ENCODE measurements at places on chromosomes 12 and 14. TPM values are rescaled to one million over a fixed set of nuclear protein-coding genes. Genes with fewer than 3 reads are reported as not detected.
A peak's percentile ranks its signal among the peaks of the same experiment; 100 is the strongest.

GRCh38 chr14:32697114-32697513 lies 241.6 kb upstream of the NPAS3 start:
- no peak for DNase-seq

VRTN gene
- not detected for total RNA-seq

DNA sequence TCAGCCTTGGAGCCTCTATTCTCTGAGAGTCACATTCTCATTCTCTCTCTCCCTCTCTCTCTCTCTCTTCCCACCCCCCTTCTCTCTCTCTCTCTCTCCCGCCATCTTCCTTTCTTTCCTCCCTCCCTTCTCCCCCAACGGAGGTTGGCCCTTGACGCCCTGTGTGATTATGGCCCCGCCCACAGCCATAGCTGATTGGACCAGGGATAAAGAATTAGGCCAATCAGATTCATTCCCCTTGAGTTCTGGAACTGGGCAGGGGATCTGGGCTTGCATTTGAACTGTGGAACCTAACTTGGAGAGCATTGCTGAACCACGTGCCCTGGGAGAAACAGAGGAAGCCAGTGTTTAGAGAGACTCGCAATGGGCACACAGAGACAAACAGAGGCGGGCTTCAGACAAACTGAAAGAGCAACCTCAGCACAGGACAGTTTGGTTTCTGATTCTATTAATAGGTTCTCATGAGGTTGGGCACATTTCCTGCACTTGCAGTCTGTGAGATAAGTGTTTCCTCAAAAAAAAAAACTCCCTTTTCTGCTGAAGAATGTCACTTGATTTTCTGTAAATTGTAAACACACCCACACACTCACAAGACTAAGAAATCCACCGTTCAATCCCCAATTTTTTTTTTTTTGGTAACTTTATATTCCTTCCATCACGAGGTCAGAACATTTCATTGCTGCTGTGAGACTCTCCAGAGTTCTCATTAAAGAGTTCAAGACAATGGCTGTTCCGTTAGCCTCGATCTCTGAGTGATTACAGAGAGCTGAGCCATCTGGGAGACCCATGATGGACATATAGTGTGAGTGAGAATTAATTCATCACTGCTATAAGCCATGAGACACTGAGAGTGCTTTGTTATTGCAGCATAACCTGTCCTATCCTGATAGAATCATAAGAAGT lies 3.5 kb upstream of the P2RX7 start:
- peak; percentile 69 for DNase-seq

GRCh38 chr12:106913456-106913855 lies 42.3 kb upstream of the TMEM263 start:
- no peak for DNase-seq

DNA sequence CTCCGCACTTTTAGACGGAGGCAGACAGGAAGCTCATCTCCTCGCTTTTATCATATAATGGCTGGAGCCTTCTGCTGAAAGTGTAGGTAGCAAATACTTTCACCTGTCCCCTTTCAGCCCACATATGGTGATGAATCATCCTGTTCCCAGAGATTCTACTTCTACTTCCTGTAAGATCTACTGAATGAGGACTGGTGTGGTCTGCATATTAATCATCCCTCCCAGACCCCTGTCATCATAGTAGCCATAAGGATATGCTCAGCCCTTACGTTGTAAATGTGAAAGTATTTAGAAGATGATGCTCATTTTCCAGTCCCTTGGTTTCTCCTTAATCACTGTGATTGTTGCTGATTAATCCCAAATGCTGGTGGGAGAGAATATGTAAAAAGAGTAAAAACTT lies 268.2 kb upstream of the GRIP1 start:
- no peak for DNase-seq

DNA sequence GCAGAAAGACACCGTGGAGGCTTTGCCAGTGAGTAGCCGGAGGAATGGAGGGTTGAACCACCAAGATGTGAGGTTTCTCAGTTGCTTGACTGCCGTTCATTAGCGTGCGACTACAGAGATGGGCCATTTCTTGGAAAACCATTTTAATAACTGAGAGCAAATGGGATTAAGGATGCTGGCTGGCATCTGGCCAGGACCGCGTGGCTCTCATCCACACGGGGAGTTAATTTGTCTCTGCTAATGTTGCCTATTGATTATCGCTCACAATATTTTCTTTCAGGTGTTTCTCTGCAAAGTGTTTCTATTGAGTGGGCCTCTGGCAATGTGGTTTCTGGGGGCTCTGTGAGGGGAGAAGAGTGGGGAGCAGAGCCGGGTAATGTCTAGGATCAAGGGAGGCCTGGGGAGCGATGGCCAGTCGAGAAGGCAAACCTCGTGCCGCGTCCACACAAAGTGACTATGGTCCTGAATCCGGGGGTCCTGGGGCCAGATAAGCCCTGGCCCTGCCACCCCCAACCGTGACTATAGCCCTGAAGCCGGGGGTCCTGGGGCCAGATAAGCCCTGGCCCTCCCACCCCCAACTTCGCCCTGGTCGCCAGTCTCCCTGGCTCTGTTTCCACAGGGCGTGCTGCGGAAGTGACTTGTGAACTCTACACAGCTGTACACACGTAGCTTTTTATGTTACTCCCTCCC lies 110.6 kb downstream of the PRMT8 start:
- no peak for DNase-seq

DNA sequence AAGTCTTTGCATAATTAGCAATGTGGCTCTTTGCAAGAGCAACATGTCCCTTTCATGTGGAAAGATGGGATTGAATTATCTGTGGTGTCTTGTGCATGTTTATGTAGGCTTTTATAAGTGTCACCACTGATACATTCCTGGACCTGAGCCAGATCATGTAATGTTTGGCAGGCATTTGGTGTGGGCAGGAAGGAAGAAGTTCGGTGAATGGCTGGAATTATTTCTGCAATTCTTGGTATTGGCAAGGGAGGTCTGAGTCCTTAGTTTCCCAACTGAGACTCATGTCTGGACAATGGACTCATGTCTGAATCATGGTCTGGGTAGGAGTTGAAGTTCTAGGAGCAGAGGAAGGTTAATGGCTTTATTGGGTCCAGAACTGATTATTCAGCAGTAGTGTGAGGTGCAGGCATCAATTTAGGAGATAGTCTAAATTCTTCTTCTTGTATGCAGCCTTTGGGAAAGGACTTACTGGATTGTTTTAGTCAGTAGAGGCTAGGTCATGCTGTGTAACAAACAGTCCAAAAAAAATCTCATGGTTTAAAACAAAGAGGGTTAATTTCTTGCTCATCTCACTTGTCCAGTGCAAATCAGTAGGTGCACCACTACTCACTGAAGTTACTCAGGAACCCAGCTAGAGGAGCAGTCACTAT lies 186.5 kb upstream of the LHX5 start:
- peak; percentile 12 for DNase-seq

PPP1R1A gene
- not detected for total RNA-seq

TXNDC16 gene
- total RNA-seq, result 9.4 TPM

- no peak for DNase-seq
These were observed 62.6 kb downstream of the FAR2 start for GRCh38 chr12:29211696-29212095.

DNA sequence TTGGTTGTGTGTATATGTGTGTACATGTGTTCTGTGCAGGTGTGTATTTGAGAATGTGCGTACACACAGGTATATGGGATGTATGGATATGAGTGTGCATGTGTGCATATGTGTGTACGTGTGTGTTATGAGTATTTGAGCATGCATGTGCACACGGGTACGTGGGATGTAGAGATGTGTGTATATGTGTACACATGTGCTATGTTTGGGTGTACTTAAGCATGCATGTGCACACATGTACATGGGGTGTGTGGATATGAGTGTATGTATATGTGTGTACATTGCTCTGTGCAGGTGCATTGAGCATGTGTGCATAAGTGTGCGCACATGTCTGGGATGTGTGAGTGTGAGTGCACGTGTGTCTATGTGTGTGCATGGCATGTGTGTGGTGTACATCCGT lies 34.3 kb upstream of the SFSWAP start:
- DNase-seq, result no peak

SLC38A4 gene
- total RNA-seq, result 4.6 TPM

DNA sequence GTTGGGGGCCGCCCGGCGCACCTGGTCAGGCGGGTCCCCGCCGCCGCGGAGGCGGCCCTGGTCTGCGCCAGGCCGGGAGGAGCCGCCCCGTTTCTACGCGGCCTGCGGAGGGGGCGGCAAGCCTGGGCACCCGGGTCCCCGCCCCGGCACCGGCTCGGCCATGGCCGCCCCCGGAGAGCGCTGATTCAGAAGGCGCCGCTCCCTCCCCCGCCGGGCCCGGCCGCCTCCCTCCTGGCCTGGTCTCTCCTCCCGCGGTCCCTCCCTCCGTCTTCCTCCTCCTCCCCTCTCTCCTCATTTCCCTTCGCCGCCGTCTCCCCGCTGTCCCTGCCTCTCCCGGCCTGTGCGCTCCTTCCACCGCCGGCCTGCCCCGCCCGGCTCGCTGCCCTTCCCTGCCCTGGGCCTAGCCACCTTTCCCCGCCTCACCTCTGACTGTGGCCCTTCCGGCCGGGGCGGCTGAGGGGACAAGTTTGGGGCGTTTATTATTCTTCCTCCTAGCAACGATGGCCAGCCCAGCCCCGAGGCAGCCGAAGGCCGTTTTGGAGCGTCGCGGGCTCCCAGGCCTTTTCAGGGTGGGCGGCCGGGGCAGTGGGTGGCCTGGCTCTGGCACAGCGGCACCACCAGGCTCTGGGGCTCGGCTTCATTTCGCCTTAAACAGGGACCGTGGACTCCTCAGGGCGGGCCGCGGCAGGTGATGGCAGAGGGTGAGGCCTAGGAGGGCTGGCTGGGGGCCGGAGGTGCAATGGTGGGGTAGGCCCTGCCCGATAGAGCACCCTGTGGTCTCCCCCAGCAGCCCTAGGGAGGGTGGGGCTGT lies 768 bp downstream of the CEP170B start:
- DNase-seq, result peak; percentile 61

DNA sequence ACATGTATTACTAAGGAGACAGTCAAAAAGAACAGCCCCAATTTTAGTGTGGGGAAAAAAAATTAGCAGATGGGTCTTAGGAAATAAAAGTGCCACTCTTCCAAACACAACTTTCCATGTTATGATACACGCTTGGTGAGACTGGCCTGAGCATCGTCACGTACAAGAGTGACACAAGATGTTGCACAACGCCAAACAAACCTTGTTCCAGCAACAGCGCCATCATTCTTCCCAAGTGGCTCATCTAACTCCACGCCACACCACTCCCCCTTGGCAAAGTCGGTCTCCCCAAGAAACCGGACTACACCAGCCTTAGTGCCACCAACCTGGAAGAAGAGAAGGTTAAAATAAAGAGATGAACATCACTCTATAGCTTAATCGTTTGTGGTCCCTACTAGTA lies 58.7 kb downstream of the CLIP1 start:
- peak; percentile 38 for DNase-seq

DNA sequence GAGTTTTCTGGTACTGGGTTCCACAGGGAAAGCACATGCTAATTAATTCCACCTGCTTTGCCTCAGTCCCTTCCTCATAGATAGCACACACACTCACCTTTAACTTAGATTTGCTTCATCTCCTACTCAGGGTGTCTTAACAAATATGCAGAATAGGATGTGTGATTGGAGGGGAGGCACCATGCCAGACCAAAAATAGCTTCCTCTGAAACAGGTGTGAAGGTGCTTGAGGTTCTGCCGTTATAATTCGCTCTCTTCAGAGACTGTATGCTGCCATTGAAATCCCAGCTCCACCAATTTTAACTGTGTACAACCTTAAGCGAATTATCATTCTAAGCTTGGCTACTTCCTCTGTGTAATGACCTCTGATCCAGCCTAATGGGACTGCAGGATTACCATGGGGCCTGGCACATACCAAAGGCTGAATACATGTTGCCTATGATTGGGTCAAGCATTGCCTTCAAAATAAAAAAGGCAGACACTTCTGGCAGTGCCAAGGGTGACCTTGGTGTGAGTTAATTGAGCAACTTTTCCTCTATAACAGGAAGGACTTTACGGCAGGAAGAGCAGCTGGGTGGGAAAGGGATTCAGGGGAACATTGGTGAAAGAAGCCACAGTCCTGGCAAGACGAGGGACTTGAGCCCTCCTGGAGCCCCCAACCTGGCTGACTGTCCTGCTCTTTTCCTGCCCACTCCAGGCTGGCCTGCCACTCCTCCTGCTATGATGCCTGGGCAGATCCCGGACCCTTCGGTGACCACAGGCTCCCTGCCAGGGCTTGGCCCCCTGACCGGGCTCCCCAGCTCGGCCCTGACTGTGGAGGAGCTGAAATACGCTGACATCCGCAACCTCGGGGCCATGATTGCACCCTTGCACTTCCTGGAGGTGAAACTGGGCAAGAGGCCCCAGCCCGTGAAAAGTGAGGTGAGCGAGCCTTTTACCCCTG lies 9.7 kb downstream of the JDP2 start:
- no peak for DNase-seq

DNA sequence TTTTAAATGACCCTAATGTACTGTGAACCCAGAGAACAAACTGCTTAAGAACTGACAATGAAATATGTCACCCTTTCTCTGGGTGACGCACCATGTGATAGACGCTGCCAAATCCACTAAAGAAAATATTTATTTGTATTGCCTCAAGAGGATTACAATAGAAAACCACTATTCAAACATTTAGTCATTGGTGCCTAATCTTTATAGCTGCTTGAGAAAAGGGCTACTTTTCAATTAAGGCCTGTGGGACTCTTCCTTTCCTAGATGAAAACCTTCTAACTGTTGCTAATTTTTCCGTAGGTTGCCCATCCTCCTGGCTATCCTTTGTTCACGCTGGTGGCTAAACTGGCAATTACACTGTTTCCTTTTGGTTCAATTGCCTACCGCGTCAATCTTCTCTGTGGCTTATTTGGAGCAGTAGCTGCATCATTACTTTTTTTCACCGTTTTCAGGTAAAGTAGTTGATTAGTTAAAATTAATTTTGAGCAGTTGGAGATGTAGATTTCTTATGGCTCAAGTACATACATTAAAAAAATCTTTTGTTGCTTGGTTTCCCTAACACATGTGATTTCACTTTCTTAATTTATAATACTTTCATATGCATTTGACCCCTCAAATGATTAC lies 6.0 kb downstream of the TMEM260 start:
- no peak for DNase-seq

- DNase-seq, result peak; percentile 63
These were observed 82.4 kb downstream of the ARL6IP4 start for GRCh38 chr12:123062681-123063486.

DNA sequence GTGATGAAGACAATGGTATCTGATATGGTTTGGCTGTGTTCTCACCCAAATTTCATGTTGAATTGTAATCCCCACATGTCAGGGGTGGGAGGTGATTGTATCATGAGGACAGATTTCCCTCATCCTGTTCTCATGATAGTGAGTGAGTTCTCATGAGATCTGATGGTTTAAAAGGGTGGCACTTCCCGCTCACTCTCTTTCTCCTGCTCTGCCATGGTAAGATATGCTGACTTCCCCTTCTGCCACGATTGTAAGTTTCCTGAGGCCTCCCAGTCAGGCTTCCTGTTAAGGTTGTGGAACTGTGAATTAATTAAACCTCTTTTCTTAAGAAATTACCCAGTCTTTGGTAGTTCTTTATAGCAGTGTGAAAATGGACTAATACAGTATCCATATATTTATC lies 25.6 kb upstream of the PTHLH start:
- no peak for DNase-seq

- no peak for DNase-seq
These were observed 2.1 kb downstream of the YARS2 start for GRCh38 chr12:32753605-32754004.

- DNase-seq, result no peak
These were observed 62.5 kb downstream of the CCDC88C start for GRCh38 chr14:91354979-91355685.
